Right renal pelvis (tissue), 4 donors: ENCODE measurements at places on chromosomes 12 and 14. TPM values are rescaled to one million over a fixed set of nuclear protein-coding genes. Genes with fewer than 3 reads are reported as not detected.

Gene IFNG-AS1
- polyA plus RNA-seq: not detected

Gene CELA1
- polyA plus RNA-seq: not detected

DNA sequence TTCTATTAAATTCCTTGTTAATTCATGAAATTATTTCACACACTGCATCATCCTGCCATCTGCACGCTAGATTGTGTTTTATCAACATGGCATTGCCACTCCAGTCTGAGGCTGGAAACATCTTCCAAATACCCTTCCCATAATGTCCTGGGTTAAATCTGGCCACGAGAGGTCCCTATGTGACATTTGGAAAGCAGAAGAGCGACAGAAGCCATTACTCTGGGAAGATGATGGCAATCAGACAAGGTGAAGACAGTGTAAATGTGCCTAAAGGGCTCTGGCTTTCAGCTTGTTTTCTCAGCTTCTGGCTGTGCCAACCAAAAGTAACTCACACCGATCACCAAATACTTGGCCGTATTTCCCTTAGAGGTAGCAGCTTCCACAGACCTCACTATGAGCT is 144.8 kb downstream of the CAPZA3 start:
- DNase-seq: no peak

GRCh38 chr12:98698603-98699463 is 53.7 kb downstream of the APAF1 start:
- DNase-seq: no peak

Gene STAB2
- polyA plus RNA-seq: 1.2 TPM

Gene SLCO1B3
- not detected for polyA plus RNA-seq

Gene ABCC9
- polyA plus RNA-seq: 18.0 TPM

DNA sequence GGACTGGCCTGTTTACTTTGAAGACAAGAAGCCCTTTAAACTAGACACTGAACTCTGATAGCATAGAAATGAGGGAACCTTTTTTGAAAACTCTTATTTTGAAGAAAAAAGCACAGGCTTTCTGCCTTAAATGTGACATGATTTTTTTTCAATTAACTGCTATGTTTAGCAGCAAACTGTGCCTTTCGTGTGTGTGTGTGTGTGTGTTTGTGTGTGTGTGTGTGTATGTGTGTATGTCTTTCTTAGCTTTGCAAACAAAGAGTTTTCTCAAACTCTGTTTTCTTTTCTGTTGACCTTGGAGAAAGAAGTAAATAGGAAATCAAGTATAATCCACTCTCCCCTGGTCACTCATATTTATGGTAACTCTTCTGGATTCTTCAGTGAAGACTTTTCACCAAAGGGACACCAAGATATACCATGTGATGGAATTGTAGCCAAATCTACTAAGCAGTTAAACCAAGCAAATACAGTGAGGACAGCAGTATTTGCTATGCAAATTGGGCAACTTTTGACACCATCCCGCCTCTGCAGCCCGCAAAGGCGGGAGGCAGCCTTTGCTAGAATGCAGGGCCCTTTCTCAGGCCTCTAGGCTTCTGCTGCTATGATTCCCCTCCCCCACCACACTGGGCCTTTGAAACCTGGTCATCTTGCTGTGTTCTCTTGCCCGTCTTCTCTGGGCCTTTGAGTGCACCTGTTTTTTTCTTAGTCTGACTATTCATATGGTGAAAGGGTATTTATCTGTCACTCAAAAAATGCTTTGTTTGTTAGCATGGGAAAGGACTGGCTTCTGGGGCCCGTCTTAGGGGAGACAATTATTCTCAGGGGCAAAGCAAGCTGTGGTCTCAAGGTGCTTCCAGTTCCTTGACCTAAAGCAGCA is 107.9 kb downstream of the MYRFL start:
- no peak for DNase-seq

Gene ERBB3
- 77.7 TPM for polyA plus RNA-seq

- no peak for DNase-seq
These were observed 19.2 kb upstream of the C12orf76 start for GRCh38 chr12:110067531-110067930.

- no peak for DNase-seq
These were observed 66.0 kb upstream of the CPSF6 start for GRCh38 chr12:69173368-69173767.

Gene KRT2
- not detected for polyA plus RNA-seq

DNA sequence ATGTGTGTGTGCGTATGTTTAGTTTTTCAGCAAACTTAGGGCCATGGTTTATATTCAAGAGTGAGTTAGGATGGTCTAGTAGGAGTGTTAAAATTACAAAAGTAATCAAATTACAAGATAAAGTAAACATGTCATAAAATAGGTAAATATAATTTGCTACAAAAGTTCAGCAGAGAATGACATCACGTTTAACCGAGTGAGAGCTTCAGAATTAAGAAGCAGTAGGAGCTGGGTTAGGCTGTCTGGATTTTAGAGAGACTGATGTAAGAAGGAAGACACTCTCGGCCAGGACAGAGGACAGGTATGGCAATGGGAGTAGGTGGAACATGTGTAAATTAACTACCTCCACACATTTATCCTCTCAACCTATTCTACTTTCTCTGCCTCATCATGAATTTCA is 11.6 kb upstream of the MGST1 start:
- no peak for DNase-seq

GRCh38 chr12:2959192-2959504 is at the start of gene TEAD4:
TSS of gene TEAD4 (plus strand) at chr12:2959397.
- peak; percentile 70 for DNase-seq

Gene LRRC10
- not detected for polyA plus RNA-seq
